ENCODE measurements at places on chromosomes 12 and 14.
A peak's percentile ranks its signal among the peaks of the same experiment; 100 is the strongest.

DNA sequence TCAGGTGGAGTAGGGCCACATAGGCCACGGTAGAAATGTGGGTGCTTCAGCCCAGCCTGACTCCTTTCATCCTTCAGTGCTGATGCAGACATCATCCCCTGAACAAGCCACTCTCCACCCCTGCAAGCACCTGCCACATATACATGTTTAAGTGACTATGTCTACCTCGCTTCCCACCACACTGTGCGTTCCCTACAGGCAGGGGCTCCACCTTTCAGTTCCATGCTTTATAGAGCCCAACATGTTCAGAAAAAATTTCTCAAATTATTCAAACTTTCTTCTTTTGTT is 11.6 kb downstream of the SLC7A7 start:
- no peak for DNase-seq

DNA sequence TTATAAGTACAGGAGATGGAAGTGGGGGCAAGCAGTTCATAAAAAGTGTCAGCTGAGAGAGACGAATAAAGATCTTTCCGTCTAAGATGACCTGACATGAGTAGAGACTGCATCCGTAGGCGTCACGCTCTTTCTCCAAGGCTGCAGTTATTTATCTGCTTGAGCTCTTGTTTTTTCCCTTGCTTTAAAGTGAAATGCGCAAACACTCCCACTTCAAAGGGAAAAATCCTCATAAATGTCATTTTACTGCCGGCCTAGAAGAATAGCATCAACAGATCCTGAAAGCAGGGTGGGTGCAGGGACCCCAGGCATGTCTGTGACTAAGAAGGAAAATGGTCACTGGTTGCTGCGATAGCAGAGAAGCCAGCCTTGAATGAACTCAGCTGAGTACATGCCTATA is 647.4 kb downstream of the MED13L start:
- no peak for DNase-seq

- DNase-seq: no peak
Measured at GRCh38 chr12:104698871-104699270, 242.1 kb downstream of the CHST11 start.

DNA sequence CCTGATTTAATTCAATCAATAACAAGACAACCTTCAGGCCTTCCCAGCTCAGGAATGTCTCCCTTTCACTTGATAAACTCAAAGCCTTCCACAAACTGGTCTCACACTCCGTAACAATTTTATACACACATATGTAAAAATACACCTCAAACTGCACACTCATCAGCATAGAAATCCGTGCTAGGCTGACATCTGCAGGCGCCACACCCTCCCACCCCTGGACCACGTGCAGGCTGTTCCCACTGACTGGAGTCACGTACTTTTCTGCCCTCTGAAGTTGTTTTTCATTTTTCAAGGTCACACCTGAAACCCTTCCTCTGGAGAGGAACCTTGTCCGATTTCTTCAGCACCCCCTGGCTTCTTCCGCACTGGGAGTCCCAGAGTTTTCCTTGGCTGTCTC is 27.6 kb downstream of the FBXO21 start:
- no peak for DNase-seq

DNA sequence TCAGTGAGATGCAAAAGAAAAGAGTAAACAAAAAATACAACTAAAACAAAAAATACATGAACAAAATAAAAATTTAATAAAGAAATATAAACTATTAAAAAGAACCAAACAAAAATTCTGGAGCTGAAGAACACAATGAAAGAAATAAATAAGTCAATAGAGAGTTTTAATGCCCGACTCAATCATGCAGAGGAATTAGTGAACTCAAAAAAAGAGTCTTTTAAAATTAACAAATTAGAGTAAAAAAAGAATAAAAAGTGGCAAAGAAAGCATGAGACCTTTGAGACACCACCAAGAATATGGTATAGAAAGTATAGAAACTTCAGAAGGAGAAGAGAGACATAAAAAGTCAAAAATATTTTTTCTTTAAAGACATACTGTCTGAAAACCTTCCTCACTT is 2.6 kb upstream of the KLRC1 start:
- DNase-seq: no peak

GRCh38 chr12:120350576-120351350 is 18.2 kb downstream of the MSI1 start:
- DNase-seq: no peak

GRCh38 chr12:75706786-75707605 is 195.6 kb upstream of the KRR1 start:
- no peak for DNase-seq

DNA sequence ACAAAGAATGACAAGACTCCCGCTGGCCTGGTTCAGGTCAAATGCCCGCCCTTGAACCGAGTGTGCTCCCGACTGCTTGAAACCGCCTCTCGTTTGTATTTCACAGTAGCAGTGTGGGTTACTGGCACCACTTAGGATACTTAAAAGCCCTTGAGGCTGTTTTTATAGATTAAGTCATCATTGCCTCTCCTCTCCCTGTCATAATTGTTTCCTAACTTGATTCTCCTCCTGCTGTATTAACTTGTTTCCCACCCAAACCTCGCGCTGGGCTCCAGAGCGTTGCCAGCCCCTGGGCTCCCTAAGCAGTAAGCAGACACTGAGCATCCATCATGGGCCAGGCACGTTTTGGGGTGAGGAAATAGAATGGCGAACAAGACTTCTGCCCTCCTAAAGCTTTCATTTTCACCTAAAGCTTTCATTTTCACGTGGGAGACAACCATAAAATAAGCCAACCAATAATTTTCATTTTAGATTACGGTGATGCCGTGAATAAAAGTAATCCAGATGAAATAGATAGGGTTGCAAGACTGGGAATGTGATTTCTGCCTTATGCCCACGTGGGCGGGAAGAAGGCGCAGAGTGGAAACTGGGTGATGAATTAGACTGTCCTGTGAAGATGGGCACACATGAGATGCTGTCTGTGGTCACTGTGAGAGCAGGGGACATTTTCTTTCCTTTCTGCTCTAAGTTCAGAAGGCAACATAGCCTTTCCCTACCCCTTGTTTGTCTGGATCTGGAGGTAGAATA is 97.5 kb downstream of the PPP2R5C start:
- no peak for DNase-seq

DNA sequence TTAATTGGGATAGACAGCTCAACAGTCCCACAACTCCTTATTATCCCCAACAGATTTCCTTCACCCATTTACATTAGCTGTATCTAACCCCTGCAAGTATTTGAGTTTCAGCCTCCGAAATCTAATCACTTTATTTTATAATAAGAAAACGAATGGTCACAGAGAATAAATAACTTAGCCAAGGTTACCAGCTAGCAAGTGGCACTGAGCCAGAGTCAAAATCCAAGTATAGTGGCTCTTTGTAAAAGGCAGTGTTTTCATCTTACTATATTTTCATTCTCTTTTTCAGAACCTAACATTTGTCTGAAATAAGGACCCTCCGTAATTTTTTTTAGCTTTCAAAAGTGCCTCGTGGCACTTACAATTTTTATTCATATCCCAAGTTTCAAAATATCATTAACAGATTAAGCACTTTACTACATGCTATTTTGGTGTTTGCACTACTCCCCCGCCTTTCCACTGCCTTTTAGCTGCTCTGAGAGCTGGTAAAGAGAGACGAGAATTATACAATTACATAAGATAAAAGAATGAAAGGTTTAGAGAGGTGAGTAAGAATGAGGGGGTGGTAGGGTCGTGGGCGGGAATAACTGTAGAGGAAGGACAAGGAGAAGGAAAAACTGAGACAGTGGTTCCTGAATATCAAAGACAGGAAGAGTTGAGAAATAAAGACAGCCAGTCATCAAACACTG is 3.7 kb upstream of the USP15 start:
- no peak for DNase-seq

GRCh38 chr14:92105893-92106142 is 564 bp downstream of the ATXN3 start:
- peak; percentile 31 for DNase-seq

DNA sequence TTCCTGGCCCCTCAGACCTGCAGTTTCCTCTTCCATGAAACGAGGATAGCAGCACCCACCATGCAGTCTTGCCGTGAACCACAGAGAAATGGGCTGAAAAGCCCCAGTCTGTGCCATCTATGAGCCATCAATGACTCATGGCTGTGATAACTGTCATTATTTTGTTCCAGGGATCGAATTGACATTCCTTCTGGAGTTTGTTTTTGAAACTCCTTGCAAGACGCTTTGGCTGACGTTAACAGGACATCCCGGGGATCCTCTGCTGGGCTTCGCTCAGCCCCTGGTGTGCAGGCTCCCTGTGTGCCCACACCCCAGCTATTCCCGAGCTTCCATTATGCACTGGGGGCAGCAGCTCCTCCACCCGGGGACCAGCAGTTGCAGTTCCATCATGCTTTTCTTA is 33.8 kb downstream of the MMAB start:
- DNase-seq: no peak

DNA sequence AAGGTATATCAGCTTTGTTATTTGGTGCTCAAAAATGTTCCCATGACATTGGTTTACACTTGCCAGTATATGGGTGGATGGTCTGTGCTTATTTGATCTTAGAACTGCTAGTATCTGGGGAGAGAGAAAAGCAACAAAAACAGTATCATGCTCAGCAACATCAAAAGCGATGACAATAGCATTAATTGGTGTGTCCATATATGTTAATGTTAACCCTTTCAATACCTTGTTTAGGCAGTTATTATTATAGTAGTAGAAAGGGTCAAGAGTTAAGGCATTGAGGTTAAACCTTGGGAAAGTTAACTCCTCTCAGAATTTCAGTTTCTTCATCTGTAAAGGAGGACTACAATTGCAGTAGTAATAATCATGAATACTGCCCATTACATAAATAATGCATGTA is 37.4 kb upstream of the SLC38A2 start:
- no peak for DNase-seq

DNA sequence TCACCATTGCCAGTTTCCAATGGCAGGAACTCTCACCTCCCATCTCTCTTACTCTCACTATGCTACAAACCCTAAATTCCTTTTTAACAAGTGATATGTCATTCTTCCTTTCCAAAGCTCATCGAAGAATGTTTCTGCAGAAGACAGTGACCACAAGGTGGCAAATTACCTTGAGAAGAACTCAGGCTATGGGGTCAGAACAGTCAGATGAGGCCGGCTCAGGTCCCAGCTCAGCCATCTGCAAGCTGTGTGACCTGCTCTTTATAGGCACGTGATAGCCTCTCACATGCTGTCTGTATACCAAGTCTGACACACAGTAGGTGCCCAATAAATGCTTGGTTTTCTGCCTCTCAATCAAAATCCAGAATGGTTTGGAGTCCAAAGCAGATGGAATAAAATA is 80.7 kb downstream of the FOXN3 start:
- DNase-seq: no peak

DNA sequence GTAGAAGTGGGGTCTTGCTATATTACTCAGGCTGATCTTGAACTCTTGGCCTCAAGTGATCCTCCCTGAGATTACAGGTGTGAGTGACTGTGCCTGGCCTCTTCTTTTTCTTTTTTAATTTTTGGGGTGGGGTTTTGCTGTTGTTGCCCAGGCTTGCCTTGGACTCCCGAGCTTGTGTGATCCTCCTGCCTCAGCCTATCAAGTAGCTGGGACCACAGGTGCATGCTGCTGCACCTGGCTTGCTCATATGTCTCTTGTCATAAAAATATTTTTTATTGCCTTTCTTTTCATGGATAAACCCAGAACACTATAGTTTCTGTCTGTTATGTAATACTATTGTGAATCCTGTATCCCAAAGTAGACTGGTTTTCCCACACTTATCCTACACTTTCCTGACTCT is 26.0 kb downstream of the SCYL2 start:
- DNase-seq: no peak

GRCh38 chr14:71250791-71251190 is 343.5 kb downstream of the PCNX1 start:
- DNase-seq: no peak

- DNase-seq: no peak
Measured at GRCh38 chr12:13436696-13437391, 240.3 kb downstream of the EMP1 start.

GRCh38 chr12:111792155-111792855 is 25.6 kb downstream of the ALDH2 start:
- no peak for DNase-seq

- no peak for DNase-seq
Measured at GRCh38 chr12:54299515-54300224, 1.1 kb downstream of the NFE2 start.

- DNase-seq: peak; percentile 75
Measured at GRCh38 chr14:73741386-73741875, 27.2 kb upstream of the PNMA1 start.

DNA sequence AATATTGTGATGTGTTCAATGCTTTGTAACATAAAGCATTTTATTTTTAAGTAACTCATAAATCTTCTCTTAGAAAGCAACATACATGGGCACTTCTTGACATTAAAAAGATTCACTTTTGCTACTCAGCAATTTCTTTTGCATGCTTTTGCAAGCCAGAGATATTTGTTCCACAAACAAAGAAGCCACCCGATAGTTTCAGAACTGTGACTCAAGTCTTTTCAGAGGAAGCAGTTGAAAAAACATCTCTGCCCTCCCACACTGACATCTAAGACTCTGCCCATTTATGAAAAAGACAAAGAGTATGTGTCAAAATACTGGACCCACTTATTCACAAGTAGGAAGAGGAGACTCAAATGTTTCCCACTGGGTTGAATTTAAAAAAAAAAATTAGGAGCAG is 7.5 kb downstream of the APPL2 start:
- DNase-seq: no peak
